ENCODE measurements at places on chromosomes 3 and 15. TPM values are rescaled to one million over a fixed set of nuclear protein-coding genes. Genes with fewer than 3 reads are reported as not detected.

Gene UROC1
- total RNA-seq = not detected

Gene CLDND1
- total RNA-seq = 199 TPM

Gene OIP5
- total RNA-seq = 11.1 TPM

Gene CHRNB4
- not detected for total RNA-seq

Gene NTRK3
- total RNA-seq = 0.85 TPM

Gene GPR176
- 0.27 TPM for total RNA-seq

Gene MAGEL2
- not detected for total RNA-seq

Gene SLC9C1
- not detected for total RNA-seq

Gene GPR160
- total RNA-seq = 7.0 TPM

Gene PPARG
- total RNA-seq = 2.7 TPM

Gene CEMIP
- not detected for total RNA-seq

Gene CPA3
- not detected for total RNA-seq

Gene CTXND1
- not detected for total RNA-seq

Gene ZNF774
- 1.1 TPM for total RNA-seq

Gene TMEM212
- not detected for total RNA-seq

Gene ANKRD63
- not detected for total RNA-seq

Gene CACNA2D3
- not detected for total RNA-seq

Gene DAZL
- not detected for total RNA-seq

Gene TNNC1
- 3.0 TPM for total RNA-seq

Gene IFT57
- total RNA-seq = 29.6 TPM

Gene SEMA3G
- total RNA-seq = 0.10 TPM

Gene ENTPD3
- not detected for total RNA-seq

Gene MFSD1
- total RNA-seq = 12.4 TPM

Gene CCDC51
- total RNA-seq = 24.4 TPM

Gene WDR93
- total RNA-seq = not detected

Gene ZPLD1
- not detected for total RNA-seq
